ENCODE measurements at places on chromosomes 7 and 10. TPM values are rescaled to one million over a fixed set of nuclear protein-coding genes. Genes with fewer than 3 reads are reported as not detected.

Gene LIPK
- not detected for total RNA-seq

Gene CAMK2B
- total RNA-seq = 39.1 TPM

Gene SGCE
- total RNA-seq = 128 TPM

Gene RBP3
- total RNA-seq = 348 TPM

Gene OR2A7
- total RNA-seq = 5.7 TPM

Gene KLLN
- 0.55 TPM for total RNA-seq

Gene MSMB
- total RNA-seq = not detected

Gene VGF
- total RNA-seq = 2.2 TPM

Gene GPR15LG
- total RNA-seq = not detected

Gene METTL27
- 5.9 TPM for total RNA-seq

Gene PRDX3
- 99.4 TPM for total RNA-seq

Gene HIPK2
- total RNA-seq = 51.6 TPM

Gene PRPS1L1
- not detected for total RNA-seq

Gene IKZF1
- 4.4 TPM for total RNA-seq

Gene NOD1
- total RNA-seq = 10.6 TPM

Gene TAS2R3
- total RNA-seq = 4.2 TPM

Gene COL1A2
- total RNA-seq = 6,947 TPM

Gene SPDYE2
- 0.27 TPM for total RNA-seq

Gene SMIM30
- total RNA-seq = 42.5 TPM

Gene OR6B1
- not detected for total RNA-seq
